Sciatic nerve (tissue), 2 donors: ENCODE measurements at places on chromosomes 12 and 14.

- no peak for DNase-seq
Observed at GRCh38 chr14:68250927-68251768, 431.6 kb downstream of the RAD51B start.

- no peak for DNase-seq
Observed at GRCh38 chr14:27181333-27181732, 583.5 kb upstream of the NOVA1 start.

GRCh38 chr12:48995086-48995879 lies 3.9 kb downstream of the DDN start:
- peak; percentile 87 for DNase-seq

GRCh38 chr14:68897559-68898155 lies 81.4 kb downstream of the ACTN1 start:
- no peak for DNase-seq

- no peak for DNase-seq
Observed at GRCh38 chr14:68027276-68027675, 207.7 kb downstream of the RAD51B start.

DNA sequence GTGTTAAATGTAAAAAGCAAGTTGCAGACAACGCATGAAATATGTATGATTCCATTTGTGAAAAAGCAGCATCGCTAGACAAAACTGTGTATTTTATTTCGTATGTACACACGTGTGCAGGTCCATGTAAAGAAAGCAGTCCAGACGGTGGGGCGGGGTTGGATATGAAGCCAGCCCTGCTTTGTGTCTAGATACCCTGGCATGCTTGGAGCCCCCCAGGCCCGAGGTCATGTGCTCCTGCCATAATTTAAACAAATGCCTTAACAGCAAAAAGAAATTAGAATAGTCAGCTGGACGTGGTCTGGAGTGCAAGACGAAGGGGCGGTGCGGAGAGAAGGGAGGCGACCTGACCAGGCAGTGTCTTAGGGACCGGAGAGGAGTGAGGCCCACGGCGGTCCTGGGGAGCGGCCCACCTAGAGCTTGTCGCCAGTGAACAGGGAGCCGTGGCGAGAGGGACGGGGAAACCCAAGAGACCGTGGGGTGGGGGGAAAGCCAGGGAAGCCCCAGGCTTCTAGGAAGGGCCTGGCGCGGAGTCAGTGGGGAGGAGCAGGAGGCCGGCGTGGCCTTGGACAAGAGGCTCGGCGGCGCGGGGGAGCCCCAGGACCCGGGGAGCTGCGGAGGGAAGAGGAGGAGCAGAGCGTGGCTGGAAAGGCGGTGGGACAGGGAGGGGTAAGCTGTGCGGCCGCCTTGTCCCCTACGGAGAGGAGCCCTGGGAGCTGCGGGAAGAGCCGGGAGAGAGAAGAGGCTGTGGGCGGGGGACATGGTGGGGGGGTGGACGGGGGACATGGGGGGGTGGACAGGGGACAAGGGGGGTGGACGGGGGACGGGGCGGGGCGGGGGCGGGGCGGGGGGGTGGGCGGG lies 118.5 kb upstream of the C14orf180 start:
- DNase-seq = peak; percentile 56

GRCh38 chr14:23055621-23056144 lies 1.6 kb downstream of the CDH24 start:
- no peak for DNase-seq

- DNase-seq = no peak
Observed at GRCh38 chr12:47302111-47302671, 222.4 kb upstream of the AMIGO2 start.

- no peak for DNase-seq
Observed at GRCh38 chr14:105617201-105617777, 90.9 kb downstream of the TMEM121 start.

GRCh38 chr14:92519246-92520101 lies 5.9 kb downstream of the RIN3 start:
- no peak for DNase-seq

DNA sequence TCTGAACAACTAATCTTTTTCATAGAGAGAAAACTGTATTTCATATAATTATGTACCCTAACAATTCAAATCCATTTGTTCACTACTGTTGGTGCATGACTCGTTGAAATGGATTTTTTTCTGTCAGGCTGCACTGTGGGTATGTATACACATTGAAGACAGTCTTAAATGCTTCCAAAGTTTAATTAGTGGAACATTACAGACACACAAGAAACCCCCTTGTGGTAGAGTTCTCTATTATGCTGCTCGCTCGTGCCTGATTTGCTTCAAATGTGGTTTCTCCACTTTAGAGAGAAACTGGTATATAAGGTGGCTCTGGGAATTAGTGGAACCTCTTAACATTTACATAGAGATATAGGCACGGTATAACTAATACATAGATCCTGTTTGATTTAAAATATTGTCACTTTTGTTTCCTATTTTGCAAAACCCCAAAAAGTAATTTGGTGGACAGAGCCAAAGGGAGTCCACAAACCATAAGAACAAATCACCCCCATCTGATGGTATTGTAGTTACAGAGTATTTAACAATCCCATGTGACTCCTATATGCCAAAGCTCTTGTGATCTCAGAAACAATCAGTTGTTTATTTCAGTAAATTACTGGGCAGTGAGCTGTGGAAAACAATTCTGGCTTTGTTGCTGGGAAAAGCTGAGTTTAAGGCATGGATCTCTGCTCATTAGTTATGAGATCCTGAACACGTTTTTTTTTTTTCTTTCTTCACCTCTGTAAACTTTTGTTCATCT lies 159.5 kb downstream of the BRMS1L start:
- DNase-seq = no peak

- DNase-seq = no peak
Observed at GRCh38 chr14:90999299-90999698, 61.1 kb downstream of the RPS6KA5 start.

DNA sequence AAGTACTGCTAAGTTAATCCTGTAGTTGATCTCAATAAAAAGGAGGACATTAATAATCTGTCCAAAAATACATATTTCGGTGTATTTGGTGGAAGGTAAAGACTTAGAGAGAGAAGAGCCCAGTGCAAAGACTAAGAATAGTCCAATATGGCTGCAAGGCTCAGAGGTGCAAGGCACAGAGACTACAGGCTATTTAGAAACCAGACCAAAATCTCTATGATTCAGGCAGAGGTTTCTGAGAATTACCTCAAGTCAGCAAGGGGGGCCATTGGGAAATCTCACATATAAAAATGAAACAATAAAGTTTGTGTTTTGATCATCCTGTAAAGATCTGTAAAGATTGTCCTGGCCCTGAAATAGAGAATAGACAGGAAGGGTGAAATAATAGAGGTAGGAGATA lies 1173.0 kb downstream of the VRK1 start:
- no peak for DNase-seq

- peak; percentile 69 for DNase-seq
Observed at GRCh38 chr12:107903341-107904061, 129.0 kb downstream of the ASCL4 start.

DNA sequence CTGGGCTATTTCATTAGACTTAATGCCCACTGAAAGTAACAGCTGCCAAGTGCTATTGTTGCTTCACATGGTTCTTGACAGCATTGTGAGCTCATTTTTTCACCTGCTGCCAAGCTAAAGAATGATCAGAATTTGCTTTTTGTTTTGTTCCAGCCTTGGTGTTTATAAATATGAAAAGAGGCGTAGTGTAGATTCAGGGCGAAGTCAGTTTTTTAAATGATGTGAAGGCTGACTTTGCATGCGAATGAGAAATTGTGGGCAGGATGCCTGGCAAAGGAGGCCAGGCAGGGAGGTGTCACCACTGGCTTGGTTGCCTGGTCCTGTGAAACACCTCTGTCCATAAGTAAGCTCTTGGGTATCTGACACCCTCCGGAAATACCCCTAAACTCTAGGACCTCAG lies 93.3 kb upstream of the NAP1L1 start:
- no peak for DNase-seq

- DNase-seq = no peak
Observed at GRCh38 chr12:109571773-109572505, 1.4 kb downstream of the MMAB start.

DNA sequence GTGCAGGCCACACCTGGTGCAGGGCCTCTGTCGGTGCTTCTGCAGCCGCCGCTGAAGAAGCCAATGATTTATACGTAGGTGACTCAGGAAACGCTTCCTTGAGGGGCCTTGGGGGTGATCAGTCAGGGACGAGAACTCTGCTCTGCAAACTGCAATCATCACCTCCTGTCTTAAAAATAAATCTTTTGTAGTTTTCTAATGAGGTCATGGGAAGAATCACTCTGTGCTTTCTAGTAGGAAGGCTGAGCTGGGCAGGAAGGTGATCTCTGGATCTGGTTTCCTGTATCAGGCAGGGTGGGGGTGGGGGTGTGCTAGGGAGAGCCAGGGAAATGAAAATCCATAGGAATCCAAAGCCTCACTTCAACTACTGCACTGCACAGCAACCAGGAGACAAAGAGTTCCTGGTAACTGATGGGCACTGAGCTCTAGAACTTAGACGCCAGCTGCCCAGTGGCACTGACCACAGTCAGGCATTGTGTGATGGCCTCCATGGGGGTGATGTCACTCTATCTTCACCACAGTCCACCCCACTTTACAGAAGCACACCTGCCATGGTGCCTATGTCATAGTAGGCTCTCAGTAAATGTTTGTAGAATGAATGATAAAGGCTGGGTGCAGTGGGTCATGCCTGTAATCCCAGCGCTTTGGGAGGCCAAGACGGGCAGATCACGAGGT lies 292.4 kb upstream of the PWP1 start:
- no peak for DNase-seq

DNA sequence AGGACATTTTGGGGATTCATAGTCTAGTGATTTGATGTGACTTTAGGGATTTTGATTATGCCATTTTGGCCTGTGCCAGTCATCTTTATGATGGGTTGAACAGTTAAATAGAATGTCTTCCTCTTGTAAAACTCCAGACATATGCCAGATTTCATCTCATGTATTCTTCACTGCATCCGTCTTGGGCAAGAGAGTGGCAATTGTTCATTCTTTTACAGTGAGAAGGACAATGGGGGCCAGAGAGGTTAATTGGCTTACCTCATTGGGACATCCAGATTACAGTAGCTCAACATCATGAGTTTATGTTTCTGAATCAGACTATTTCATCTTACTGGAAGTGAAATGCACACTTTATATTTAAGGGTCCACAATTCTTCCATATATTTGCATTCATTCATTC lies 108.2 kb upstream of the SLC38A2 start:
- no peak for DNase-seq

- no peak for DNase-seq
Observed at GRCh38 chr14:32197919-32198318, 3.9 kb upstream of the RNU6-7 start.

DNA sequence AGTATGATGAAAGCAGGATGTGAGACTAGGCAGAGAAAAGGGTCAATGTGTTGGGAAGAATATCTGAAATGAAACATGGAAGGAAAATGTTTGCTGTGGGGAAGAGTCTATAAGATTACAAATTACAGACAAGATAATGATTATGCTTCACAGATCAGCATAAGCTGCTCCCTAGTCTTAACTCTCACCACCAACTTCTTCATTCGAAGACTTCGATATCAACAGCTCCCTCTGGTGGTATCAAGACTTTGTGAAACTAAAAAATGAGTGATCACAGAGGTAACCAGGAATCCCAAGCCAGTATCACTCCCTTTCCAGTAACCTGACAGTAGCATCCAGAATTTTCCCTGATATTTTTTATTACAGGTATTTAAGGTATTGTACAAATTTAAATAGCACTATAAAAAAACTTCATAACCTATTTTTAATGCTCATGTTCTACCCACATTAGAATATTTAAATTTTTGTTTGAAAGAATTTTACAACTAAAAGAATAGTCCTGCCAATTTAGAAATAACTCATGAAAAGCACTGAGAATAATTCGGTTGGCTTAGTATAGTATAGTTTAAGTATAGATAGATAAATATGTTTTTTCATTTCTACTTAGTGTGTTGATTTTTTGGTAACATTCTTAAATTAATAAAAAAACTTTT lies 84.4 kb downstream of the C2CD5 start:
- DNase-seq = no peak

- no peak for DNase-seq
Observed at GRCh38 chr12:117069101-117069797, 30.0 kb downstream of the TESC start.

- DNase-seq = no peak
Observed at GRCh38 chr12:120652656-120653435, 12.4 kb downstream of the CABP1 start.

GRCh38 chr14:85420707-85421106 lies 109.2 kb upstream of the FLRT2 start:
- DNase-seq = no peak

GRCh38 chr14:54834727-54835126 lies 67.9 kb downstream of the GCH1 start:
- no peak for DNase-seq

DNA sequence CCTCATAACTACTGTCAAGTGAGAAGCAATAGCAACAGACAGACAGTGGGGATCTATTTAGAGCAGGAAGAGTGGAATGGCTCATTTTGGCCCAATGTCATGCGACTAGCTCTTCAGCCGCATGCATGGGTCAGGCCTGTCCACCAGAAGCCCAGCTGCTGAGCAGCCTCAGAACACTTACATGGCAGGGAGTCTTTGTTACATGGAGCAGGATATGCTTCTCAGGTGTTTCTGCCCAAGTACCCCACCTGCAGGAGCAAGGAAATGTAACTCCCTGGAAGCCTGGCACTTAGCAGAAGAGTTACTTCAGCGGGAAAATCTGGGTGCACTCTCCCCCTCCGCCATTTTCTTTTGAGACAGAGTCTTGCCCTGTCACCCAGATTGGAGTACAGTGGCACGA lies 73.5 kb upstream of the ARHGAP5 start:
- DNase-seq = no peak

DNA sequence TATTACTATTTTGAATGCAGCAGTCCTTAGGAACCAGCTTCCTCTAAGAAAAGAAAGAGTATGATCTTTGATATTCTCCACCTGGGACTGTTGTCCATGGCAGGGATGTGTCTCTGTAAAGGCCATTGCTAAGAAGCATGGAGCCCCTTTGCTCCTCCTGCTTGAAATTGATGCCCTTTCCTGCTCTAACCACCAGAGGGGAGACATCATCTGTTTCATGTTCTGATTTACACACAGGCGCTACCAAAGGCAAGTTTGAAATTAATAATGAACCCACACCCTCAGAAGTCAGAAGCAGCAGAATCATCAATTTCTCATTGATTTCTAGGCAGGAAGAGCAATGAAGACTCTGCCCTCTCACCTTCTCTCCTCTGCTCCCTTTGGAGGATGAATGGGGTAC lies 253.8 kb downstream of the RMST start:
- DNase-seq = no peak

DNA sequence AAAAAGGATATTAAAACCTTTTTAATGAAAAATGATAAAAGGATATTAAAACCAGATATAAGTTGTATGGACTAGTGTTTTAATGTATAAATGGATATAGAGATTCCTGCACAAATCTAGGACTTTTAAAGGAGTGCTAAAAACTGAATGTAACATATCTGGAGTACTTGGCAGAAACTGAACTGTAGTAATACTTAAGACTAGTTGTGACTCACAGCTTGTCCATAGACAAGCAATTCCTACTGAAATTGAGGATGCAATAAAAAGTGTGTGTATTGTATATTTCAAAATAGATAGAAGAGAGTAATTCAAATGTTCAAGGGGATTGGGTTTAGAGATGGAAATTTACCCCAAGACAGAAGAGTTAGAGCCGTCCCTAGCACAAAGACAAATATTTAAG lies 59.6 kb downstream of the FBXO33 start:
- no peak for DNase-seq
